ENCODE measurements at places on chromosomes 1 and 21. TPM values are rescaled to one million over a fixed set of nuclear protein-coding genes. Genes with fewer than 3 reads are reported as not detected.

The C1orf185 gene
- not detected for total RNA-seq

The HPCA gene
- not detected for total RNA-seq

The FCER1G gene
- 11.9 TPM for total RNA-seq

The S100A10 gene
- 223 TPM for total RNA-seq

The SHISAL2A gene
- total RNA-seq = 1.7 TPM

The S100A16 gene
- 277 TPM for total RNA-seq

The EXTL1 gene
- total RNA-seq = not detected

The CFHR3 gene
- total RNA-seq = not detected

The C1orf87 gene
- not detected for total RNA-seq

The RPTN gene
- total RNA-seq = not detected

The C1orf94 gene
- total RNA-seq = not detected

The JAK1 gene
- total RNA-seq = 251 TPM

The TMEM35B gene
- 7.4 TPM for total RNA-seq

The ADAMTSL4 gene
- total RNA-seq = 11.9 TPM

The NCMAP gene
- 1.7 TPM for total RNA-seq

The RGS13 gene
- total RNA-seq = 3.1 TPM

The KLHDC7A gene
- total RNA-seq = 0.27 TPM

The KRTAP13-2 gene
- total RNA-seq = not detected

The GPBP1L1 gene
- total RNA-seq = 226 TPM

The BLACAT1 gene
- total RNA-seq = not detected

The CNR2 gene
- total RNA-seq = 13.2 TPM

The FAM151A gene
- 25.7 TPM for total RNA-seq

The OR2M3 gene
- not detected for total RNA-seq

The CELA2B gene
- total RNA-seq = not detected

The TGFBR3 gene
- total RNA-seq = 90.0 TPM

The ABCG1 gene
- 33.0 TPM for total RNA-seq

The ANKRD65 gene
- 1.1 TPM for total RNA-seq

The PLA2G4A gene
- 7.0 TPM for total RNA-seq

Data from Peyer's patch (tissue), 4 donors.